ENCODE measurements at places on chromosomes 5 and 9.

DNA sequence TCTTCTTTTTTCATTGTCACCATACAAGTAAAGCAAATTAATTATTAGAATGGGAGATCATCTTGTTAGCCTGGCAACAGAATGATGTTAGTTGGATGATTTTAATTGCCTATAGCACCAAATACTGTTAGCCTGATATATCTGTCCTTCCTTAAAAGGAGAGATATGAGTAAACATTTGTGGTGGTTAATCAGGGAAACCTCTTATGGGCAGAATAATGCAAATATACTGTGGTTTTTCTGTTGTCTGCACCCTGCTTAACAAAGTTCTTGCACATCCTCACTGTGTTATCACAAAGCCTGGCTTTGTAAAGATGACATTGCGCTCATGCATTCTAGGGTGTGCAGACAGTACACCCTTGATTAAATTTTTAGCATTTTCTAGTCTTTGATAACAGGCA lies 254.9 kb upstream of the SMC2 start:
- no peak for DNase-seq

DNA sequence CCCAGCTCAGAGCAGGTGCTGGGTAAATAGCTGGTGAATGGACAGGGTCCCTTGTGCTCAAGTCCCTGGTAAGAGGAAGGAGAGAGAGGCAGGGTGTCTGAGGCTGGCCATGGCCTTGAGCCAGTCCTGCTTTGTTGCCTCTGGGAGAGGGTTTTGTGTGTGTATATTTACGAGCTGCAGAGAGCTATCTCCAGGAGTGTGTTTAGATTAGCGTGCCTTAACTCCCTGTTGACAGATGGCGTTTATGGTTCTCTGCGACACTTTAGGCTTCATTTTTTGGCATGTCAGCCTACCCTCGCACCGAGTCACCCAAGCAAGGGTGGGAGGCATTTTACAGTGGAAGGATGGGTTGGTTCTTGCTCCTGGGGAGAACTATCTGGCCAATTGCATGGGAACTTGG lies 22.2 kb downstream of the HMCN2 start:
- DNase-seq = no peak

DNA sequence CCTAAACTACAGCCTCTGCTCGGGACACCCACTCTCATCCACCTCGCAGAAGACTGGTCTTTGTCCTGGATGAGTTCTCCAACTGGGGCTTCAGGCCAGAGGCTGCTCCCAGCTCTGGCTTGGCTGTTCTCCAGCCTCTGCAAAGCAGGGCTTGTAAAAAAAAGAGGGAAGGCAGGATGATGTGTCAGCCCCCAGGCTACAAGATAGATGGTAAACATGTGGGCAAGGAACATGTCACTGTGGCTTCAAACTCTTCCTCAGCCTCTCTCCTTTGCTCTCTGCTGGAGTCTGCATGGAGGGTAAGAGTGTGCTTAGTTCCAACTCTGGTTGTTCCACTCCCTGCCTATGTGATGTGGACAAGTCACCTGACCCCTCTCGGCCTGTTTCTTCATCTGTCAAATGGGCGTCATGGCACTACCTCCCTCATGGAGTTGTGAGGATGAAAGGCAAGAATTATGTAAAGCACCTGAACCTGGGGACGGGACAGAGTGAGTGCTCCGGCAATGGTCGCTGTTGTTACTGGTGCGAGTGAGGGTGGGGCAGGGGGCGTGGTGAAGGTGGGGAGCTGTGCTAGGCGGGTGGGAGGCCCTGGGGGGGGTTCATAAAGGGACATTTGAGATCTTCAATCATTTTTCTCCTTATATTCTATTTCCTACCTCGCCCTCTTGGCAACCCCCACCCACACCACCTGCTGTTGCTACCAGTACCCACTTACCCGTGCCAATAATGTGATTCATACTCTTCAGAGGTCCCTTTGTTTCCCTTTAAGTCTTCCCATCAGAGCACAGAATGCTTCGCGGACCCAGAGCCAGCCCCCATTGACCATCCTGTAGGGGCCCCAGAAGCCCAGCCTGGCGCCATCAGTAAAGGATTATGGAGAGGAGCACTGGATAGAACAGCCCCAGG lies 6.8 kb upstream of the ZNF79 start:
- no peak for DNase-seq

DNA sequence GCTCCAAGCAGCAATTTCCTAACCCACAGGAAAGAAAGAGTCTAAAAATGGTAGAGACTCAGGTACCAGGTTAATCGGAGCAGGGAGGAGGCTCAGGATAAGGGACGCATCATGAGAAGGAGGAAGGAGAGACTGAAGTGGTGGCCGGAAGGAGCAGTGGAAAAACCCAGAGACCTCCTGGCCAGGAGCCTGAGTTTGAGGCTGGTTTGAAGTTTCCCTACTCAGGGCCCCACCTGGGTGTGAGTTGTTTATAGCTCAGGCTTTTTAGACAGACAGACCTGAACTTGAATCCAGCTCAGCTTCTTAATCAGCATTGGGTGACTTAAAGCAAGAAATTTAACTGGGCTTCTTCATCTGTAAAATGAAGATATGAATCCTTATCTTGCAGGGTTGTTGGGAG lies 11.9 kb upstream of the AQP7 start:
- no peak for DNase-seq

GRCh38 chr5:107594253-107595045 lies 76.3 kb downstream of the EFNA5 start:
- no peak for DNase-seq

DNA sequence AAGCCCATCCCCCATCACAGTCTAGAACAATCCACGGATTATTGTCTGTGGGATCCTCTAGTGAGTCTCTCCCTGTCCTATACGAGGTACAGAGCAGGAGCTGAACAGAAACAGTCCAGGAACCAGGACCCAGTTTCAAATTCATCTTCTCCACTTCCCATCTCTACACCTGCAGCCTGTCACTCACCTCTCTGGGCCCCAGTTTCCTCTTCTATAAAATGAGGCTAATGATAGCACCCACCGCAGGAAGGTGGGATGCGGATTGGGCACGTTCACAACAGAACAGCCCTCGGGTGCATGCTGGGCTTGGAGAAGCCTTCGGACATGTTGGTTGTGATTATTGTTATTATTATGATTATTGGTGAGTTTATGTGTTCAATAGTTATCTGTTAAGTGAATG lies 78.5 kb downstream of the ANKRD33B start:
- no peak for DNase-seq

DNA sequence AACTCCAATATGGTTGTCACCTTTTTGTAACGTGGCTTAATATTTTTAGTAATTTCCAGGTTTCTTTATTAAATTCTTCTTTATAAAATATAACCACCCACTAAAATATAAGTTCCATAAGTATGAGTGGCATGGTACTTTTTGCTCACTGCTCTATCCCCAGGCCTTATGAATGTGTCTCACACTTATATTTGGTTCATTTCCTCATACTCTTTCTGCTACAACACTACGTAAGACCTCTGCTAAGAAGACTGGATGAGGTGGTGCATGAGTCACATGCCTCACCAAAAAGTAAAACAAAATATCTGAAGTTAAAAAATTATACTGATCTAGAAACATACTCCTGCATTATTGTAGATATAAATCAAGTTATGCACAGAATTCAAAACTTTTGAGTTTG lies 400.9 kb downstream of the HCN1 start:
- DNase-seq = no peak

GRCh38 chr5:137348759-137349158 lies 150.4 kb downstream of the SPOCK1 start:
- DNase-seq = no peak

DNA sequence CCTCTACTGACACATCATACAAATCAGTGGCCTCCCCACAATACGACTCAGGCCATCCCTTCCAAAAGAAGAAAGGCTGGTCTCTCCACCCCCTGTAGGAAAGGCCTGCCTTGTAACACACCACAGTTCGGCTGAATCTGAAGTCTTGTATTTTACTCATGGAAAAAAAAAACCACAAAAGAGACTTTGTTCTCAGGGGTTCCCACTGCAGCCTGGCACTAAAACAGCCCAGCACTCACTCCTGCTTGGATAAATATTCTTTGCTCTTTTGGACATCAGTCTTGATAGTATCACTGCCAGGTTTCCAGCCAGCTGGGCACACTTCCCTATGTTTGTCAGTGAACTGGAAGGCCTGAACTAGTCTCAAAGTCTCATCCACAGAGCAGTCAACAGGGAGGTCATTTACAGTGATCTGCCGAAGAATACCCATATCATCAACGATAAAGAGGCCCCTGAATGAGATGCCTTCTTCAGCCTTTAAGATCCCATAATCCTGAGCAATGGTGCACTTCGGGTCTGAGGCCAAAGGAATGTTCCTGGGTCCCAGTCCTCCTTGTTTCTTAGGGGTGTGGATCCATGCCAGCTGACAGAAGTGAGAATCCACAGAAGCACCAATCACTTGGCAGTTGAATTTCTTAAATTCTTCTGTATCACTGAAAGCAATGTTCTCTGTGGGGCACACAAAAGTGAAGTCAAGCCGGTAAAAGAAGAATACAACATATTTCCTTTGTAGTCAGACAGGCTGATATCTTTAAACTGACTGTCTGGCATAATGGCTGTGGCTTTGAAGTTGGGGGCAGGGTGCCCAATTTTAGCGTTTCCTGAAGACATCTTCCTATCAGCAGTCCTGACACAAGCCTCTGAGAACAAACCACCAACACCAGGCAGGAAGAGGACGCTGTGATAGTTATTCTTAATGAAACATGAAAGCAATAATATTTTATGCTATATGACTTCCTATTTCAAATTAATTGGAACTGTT lies 198.1 kb downstream of the LURAP1L start:
- no peak for DNase-seq

GRCh38 chr9:120385606-120386389 lies 194.2 kb downstream of the CDK5RAP2 start:
- no peak for DNase-seq

GRCh38 chr5:35171078-35171477 lies 59.2 kb downstream of the PRLR start:
- DNase-seq = no peak

- no peak for DNase-seq
Observed at GRCh38 chr9:94490465-94490864, 64.4 kb upstream of the PCAT7 start.

GRCh38 chr9:83596899-83597504 lies 25.9 kb upstream of the IDNK start:
- peak; percentile 43 for DNase-seq

GRCh38 chr5:40396317-40396716 lies 283.4 kb upstream of the PTGER4 start:
- DNase-seq = no peak

DNA sequence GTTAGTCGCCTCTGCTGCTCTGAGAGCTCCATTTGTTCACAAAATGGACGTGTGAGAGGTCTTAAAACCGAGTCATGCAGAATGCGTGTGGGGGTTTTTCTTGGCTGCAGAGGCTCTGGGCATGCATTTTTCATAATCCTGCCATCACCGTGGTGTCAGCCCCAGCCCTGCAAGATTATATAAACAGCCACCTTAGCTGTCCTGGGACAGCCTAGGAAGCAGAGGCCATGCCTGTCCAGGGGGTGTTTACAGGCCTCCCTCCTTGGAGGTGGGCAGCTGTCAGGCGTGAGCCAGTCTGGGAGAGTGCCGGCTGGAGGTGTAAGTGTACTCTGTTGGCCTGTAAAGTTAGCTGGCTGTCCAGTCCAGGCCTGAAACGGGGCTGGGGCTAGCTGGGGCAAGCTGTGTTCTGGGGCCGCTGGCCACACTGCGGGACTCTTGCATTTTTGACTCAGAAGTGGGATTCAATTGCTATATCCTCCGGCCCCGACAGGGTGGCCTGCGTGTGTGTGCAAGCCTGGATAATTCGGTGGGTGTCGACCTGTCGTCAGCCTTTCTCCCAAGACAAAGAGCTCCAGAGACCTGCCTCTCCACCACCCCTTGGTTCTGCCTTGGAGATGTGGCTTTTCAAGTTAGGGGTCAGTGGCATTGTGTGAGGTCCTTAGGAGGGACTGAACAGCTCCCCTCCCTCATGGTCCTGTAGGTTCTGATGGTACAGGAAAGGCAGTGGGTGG lies 2.4 kb downstream of the WNK2 start:
- DNase-seq = no peak

DNA sequence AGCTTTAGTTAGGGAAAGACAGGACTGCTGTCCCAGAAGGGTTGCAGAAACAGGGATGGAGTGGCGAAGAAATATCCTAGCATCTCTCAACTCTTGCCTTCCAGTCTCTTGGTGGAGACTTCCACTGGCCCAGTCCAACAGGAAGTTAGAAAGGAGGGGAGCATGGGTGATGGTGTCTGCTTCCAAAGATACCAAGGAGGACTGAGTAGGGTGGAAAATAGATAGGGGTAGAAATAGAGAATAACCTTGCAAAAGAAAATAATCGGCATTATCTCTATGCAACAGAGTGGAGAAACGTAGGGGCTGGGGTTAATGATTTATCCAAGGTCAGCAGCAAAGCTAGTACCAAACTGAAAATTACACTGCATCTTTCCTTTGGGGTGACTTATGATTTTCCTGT lies 242.3 kb downstream of the PSAT1 start:
- no peak for DNase-seq

DNA sequence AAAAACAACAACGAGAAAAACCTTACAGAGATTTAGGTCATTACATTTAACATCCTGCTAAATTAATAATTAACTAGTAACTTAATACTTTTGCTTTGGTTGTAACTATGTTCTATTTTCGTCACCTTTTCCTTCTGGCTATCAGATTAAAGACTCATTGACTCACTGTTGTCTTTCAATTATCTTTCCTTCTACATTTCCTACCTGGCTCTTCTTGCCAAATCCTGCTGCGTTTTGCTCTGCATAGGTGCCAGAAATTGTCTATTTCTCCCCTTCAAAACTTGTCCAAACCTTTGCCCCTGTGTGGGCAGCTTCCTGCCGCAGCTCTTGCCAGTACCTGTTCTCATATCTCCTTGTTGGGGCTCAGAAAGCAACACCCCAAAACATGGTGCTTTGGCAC lies 235.5 kb upstream of the ZNF608 start:
- DNase-seq = no peak

GRCh38 chr9:86968258-86968920 lies 21.1 kb upstream of the GAS1 start:
- no peak for DNase-seq

DNA sequence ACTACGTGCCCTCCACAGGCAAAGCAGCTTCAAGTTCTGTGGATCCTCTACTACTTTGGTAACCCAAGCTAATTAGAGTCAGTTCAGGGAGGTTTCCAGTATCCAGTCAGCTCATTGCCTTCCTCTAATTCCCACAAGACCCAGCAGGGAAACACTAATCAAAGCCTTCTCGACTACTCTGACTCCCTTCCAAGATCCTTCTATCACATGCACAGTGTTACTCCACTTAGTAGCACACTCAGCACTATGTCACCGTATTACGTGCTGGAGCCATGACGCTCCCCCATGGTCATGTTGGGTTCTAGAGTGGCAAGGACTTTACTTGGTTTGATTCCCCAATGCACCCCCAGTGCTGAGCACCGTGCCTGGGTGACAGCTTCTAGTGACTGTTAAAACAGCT lies 53.0 kb downstream of the DCP2 start:
- no peak for DNase-seq

- no peak for DNase-seq
Observed at GRCh38 chr5:72459089-72459661, 48.0 kb downstream of the ZNF366 start.

- DNase-seq = no peak
Observed at GRCh38 chr5:91136271-91136670, 246.8 kb downstream of the ARRDC3 start.

- no peak for DNase-seq
Observed at GRCh38 chr5:68435611-68436010, 220.1 kb downstream of the PIK3R1 start.

- peak; percentile 29 for DNase-seq
Observed at GRCh38 chr5:150523472-150524350, 15.8 kb downstream of the NDST1 start.
